ENCODE measurements at places on chromosomes 4 and X.

- DNase-seq, result no peak
Measured at GRCh38 chr4:153629776-153630175, 54.3 kb upstream of the TLR2 start.

DNA sequence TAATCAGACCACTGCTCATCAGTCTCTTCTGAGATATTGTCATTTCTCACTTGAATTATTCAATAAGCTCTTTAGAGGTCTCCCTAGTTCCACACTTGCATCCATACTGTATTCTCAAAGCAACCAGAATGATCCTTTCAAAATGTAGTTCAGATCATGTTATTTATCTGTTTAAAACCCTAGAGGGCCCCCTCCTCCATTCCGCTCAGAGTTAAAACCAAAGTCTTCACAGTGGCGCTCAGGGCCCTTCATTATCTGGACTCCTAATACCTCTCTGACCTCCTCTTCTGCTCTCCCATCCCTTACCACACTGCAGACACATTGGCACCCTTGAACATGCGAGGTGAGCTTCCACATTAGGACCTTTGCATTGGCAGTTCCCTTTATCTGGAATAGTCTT, 32.7 kb upstream of the HPGDS start:
- no peak for DNase-seq

DNA sequence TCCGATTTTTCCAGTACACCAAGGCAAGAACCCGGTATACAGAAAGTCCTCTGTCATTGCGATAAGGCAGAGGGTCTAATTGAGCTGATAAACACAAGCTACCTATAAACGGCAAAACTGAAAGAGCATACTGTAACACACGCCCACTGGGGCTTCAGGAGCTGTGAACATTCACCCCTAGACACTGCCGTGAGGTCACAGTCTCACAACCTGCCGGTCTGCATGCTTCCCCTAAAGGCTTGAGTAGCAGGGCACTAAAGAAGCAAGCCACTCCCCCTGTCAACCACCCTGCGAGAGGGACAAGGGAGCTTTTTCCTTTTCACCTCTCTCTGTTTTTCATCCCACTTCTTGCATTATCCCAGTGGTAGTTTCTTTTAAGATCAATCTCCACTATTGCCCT, 22.4 kb upstream of the F9 start:
- no peak for DNase-seq

DNA sequence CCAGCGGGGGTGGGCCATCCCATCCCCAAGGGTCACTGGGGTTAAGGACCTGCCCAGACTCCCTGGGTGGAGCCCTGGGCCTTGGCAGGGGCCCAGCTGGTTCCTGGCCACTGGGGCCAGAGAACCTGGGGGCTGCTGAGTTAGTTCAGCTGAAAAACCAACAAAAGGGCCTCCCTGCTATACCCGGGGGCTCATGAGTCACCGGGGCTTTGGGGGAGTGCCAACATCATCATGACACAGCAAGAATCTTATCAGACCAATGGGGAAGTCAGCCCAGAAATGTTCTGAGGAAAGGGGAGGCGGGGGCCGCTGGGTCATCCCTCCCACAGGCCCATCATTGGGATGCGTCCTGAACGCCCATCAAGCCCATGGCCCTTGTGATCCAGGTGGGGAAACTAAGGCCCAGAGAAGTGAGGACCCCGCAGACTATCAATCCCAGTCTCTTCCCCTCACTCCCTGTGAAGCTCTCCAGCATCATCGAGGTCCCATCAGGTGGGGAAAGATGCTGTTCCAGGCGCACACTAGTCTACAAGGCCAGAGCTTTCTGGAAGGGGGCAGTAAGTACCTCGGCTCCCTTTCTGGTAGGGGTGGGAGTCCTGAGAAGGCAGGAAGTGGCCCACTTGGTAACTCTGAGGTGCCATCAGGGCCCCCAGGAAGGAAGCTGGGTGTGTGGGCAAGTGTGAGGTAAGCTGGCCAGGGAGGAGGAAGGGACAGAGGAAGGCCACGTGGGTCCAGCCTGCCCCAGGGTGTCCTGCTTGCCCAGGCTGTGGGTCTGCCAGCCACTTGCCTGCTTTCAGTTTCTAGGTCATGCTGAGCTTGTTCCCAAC, 4.5 kb downstream of the G6PD start:
- DNase-seq, result no peak

GRCh38 chrX:152913346-152913745, 15.5 kb downstream of the ZNF185 start:
- no peak for DNase-seq

DNA sequence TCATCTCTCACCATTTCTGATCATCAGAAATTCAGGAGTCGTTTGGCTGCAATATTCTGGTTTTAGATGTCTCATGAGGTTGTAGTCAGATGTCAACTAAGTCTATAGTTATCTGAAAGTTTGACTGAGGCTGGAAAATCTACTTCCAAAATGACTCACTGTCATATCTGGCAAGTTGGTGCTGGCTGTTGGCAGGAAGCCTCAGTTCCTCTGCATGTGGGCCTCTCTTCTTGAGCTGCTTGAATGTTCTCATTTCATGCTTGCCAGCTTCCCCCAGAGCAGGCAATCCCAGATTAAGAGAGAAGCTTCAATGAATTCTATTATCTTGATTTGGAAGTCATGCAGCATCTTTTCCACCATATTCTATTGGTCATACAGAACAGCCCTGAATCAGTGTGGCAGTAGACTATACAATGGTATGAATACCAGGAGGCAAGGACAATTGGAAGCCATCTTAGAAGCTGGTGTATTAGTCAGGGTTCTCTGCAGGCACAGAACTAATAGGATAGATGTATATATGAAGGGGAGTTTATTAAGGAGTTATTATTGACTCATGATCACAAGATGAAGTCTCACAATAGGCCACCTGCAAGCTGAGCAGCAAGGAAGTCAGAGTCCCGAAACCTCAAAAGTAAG, 46.8 kb upstream of the ELF2 start:
- DNase-seq, result no peak

- peak; percentile 32 for DNase-seq
Measured at GRCh38 chr4:185128272-185129119, 14.6 kb upstream of the SLC25A4 start.

DNA sequence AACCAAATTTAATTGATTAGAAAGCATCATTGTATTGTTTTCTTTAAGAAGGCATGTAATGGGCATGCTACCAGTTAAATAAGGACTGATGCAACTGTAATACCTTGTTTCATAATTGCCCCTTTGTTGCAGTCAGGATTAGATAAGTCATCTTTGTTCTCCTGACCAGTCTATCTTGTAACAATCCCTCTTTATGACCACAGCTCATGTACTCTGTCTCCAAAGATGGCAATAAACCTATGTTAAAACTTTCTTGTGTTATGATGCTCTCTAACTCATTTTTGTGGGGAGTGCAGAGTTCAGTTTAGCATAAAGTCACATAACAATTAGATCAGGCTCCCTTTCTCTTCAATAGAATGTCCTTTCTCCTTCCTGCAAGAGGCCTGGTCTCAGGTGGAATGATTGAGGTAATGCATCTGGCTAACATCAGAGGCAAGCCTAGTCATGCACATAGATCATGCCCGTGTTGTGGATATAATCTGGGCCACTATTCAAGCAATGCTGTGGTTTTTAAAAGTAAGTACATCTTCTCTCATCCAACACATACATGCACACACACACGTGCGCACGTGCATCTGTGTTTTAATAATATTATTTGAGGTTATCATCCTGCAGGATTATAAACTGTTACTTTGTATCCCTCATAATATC, 45.6 kb downstream of the TMEM154 start:
- DNase-seq, result no peak

GRCh38 chr4:93897559-93897958, 69.0 kb downstream of the ATOH1 start:
- DNase-seq, result no peak

- DNase-seq, result no peak
Measured at GRCh38 chr4:190014771-190015537, 12.1 kb downstream of the FRG2 start.

DNA sequence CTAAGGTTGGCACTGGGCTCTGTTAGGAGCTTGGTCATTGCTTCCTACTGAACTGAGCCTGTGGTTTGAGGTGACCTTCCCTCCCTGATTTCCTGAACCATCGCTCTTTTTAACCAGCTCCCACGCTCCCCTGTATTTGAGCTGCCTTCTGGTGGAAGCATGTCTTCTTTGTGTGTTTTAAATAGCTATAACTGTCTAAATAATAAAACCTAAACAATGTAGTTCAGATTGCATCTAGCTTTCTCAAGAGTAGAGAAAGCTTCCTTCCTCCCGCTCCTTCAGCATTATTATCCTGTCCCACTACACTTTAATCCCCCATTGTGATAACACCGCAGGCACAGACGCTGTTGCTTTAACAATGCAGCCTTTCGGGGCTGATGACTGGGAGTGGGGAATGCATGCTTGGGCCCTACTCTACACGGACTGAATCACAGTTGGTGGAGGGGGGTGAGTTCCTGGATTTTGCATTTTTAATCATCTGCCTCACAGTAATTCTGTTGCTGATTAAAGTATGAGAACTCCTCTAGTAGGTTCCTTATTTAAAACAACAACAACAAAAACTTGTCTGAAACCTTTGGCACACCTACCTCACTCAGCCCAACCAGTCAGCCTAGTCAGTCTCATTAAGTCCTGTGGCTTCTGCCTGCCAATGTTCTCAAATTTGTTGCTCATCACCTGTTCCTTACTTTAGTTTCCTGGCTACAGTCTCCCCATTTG, 6.6 kb downstream of the SMS start:
- DNase-seq, result no peak

DNA sequence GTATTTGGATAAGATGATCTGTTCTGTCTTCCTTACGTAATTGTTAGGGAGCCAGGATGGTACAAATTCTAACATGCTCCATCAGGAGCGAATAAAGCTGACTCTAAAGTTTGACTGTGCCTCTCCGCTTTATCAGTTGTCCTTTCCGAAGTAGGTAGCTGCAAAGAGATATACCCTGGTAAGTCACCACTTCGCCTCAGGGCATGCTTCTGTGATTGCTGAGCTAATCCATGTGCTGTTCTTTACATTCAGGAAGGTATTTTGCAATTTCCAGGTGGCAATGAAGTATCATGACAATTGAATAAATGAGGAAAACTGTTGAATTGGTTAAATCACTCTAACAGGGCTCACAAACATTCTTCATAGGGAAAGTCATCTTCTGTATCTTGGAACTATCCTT, 38.9 kb downstream of the KIT start:
- DNase-seq, result no peak

GRCh38 chrX:101229170-101229569, 9.6 kb downstream of the DRP2 start:
- no peak for DNase-seq

GRCh38 chr4:22739968-22740367, 47.2 kb downstream of the GBA3 start:
- no peak for DNase-seq

GRCh38 chr4:149980941-149981340, 97.3 kb upstream of the DCLK2 start:
- DNase-seq, result no peak

DNA sequence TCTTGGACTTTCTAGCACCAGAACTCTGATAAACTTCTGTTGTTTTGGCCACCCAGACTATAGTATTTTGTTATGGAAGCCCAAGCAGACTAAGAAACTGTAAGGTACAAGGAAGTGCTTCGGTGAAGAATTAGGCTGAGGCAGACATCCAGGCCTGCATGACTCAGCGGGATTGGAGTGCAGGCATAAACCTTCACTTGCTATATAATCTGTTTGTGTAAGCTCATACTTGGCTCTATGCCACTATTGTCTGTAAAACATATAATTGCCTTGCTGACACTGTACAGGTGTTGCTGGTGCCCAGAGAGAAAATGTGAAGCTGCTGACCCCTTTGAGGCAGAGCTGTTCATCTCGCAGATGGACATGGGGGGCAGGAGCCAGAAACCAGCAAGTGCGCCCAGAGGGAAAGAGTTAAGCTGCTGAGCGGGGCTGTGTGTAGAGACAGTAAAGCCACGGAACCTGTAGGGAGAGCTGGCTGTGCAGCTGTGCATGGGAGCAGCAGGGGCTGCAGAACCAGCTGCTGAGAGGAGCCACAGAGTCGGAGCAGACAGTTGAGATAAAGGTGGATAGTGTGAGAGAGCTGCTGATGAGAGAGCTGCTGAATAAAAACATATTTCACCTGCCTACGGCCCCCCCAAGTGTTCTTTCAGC, 96.2 kb downstream of the RBM46 start:
- no peak for DNase-seq

DNA sequence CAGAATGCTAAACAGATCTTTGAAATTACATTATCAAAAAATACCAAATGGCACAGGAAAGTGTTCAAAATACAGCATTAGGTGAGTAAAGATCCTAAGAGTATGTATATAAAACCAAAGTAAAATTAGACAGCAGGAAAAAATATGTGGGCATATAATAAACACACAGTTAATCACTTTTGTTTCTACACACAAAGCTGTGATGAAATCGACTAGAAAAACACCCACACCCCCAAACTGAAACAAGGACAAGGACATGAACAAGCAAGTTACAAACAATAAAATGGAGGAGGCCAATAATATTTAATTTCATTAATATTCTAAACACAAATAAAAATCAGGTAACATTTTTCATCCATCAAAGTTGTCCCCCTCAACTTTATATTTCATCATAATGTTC, 143.2 kb downstream of the FRYL start:
- DNase-seq, result no peak

DNA sequence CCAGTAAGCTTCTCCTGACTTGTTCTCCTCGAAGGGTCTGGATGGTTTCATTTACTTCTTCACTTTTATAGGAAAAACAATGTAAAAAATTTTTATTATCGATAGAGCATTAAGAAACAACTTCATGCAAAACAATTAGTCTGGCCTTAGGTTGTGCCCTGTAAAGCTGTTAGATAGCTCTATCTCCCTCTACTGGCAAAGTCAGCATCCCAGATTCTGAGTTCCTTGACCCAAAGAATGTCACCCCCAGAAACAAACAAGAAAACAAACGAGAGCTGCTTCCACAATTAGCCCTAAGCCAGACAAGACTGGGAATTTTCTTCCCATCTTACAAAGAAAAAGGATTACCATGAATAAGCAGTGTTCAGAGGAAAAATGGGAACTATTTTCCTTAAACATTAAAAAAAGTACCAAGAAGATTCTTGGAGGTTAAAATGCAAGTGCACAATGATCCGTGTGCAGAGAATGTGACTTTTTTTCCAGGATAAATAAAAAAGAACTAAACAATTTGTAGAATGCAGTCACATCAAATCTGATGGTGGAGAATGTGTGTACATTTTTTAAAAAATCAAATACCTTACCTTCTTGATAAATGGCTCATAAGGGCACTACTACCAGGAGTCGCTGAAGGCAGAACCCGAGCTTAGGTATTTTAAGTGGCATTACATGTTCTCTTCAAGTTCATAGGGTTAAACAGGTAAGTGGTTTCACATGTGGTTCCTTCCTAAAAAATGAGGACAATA, 293.2 kb downstream of the FBXO8 start:
- DNase-seq, result no peak

- no peak for DNase-seq
Measured at GRCh38 chrX:39117101-39117500, 315.8 kb downstream of the MID1IP1 start.

DNA sequence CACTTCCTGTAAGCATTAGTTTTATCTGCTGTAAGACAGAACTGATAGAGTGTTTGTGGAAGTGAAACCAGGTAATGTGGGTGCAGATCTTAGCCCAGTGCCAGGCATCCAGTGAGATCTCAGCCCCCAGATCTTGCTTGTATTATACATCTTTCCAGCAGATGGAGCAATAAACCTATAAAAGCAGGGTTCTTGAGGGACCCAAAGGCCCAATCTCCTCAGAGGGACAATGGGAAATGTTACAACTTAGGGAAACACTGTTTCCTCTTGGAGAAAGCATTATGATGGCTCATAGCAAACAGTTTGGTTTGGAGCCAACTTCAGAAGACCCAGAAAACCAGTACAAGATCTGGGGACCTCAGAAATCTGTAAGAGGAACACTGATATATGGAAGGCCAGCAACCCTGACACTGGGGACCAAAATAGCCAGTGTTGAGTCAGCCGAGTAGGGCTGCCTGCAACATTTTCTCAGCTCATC, 206.3 kb downstream of the SLC7A11 start:
- no peak for DNase-seq
